Thyroid gland (tissue), 4 donors: ENCODE measurements at places on chromosomes 11 and 22. TPM values are rescaled to one million over a fixed set of nuclear protein-coding genes. Genes with fewer than 3 reads are reported as not detected.

The NPAS4 gene
- total RNA-seq, result not detected

GRCh38 chr11:62553080-62553838 lies 6.7 kb upstream of the AHNAK start:
- no peaks in the 10 kb centered on the region for H3K27me3 ChIP-seq
- no peaks in the 10 kb centered on the region for H3K36me3 ChIP-seq
- peak; percentile 95 for DNase-seq
- no peak overlapping the region for H3K4me3 ChIP-seq
- H3K27ac ChIP-seq, result peak overlapping the region; percentile 91

- H3K27ac ChIP-seq, result peak overlapping the region; percentile 46
- H3K36me3 ChIP-seq, result no peaks in the 10 kb centered on the region
- peak; percentile 19 for DNase-seq
- peak overlapping the region; percentile 7 for H3K4me3 ChIP-seq
- peaks cover 55% of the 10 kb centered on the region for H3K4me1 ChIP-seq
- no peaks in the 10 kb centered on the region for H3K27me3 ChIP-seq
These were observed 2.8 kb downstream of the MAP3K11 start for GRCh38 chr11:65611028-65611757.

DNA sequence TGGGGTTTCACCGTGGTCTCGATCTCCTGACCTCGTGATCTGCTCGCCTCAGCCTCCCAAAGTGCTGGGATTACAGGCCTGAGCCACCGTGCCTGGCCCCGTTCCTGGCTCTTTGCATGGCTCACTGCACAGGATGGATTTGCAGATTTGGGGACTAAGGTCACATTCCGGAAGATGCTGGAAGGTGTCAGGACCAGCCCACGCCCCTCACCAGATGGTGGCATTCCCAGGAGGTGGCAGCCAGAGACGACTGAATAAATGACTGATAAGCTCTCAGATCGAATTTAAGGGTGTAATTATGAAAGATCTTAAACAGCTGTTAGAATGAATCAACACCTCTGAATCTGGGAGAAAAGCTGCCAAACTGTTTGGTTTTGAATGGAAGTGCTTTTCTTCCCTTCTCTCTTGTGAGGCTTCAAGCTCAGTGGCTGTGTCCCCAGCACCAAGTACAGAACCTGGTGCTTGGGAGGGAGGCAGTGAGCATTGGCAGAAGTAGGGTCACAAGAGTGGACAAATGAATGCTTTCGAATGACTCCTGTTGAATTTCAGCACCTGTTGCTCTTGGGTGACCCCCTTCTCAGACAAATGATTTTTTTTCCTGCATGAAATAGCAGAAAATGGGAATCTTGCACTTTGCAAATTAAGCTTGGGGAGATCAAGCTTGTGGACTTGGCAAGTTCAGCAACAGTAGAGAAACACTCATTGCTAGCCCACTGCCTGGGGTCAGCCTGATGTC lies 69.6 kb downstream of the KIAA1671 start:
- peaks cover 49% of the 10 kb centered on the region for H3K4me1 ChIP-seq
- no peaks in the 10 kb centered on the region for H3K27me3 ChIP-seq
- H3K4me3 ChIP-seq, result no peak overlapping the region
- DNase-seq, result no peak
- H3K27ac ChIP-seq, result no peak overlapping the region

DNA sequence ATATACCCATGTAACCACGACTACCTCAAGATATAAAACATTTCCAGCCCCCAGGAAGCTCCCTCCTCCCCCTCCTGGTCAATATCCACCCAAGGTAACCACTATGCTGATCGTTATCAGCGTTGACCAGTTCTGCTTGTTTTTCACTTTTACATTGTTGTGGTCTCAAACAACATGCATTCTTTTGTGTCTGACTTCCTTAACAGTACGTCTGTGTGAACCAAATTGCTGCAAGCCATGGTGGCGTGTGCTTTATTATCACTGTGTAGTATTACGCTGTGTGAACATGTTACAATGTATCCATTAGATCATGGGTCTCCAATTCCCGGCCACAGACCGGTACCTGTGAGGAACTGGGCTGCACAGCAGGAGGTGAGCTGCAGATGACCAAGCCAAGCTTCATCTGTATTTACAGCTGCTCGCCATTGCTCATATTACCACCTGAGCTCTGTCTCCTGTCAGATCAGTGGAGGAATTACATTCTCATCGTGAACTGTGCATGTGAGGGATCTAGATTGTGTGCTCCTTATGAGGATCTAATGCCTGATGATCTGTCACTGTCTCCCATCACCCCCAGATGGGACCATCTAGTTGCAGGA lies 15.5 kb upstream of the GRK3 start:
- no peak overlapping the region for H3K4me3 ChIP-seq
- H3K4me1 ChIP-seq, result no peaks in the 10 kb centered on the region
- H3K27ac ChIP-seq, result no peak overlapping the region
- H3K36me3 ChIP-seq, result no peaks in the 10 kb centered on the region
- no peaks in the 10 kb centered on the region for H3K27me3 ChIP-seq
